ENCODE measurements at places on chromosomes 1 and 21.

GRCh38 chr1:10490286-10490970 is 15.7 kb downstream of the PEX14 start:
- DNase-seq, result no peak

- no peak for DNase-seq
These were observed 429.0 kb downstream of the KIF26B start for GRCh38 chr1:245583575-245584330.

DNA sequence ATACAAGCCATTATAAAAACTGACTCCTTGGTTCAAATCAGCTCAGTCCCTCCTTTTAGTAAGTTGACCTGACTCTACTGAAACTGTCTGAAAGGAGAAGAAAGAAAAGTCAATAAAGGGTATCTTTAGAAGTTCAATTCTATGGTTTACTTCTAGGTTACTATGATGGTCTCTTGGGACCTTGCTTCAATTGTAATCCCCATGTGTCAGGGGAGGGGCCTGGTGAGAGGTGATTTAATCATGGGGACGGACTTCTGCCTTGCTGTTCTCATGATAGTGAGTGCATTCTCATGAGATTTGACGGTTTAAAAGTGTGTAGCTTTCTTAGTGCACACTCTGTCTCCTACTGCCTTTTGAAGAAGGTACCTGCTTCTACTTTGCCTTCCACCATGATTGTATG is 31.7 kb upstream of the FNBP1L start:
- no peak for DNase-seq

DNA sequence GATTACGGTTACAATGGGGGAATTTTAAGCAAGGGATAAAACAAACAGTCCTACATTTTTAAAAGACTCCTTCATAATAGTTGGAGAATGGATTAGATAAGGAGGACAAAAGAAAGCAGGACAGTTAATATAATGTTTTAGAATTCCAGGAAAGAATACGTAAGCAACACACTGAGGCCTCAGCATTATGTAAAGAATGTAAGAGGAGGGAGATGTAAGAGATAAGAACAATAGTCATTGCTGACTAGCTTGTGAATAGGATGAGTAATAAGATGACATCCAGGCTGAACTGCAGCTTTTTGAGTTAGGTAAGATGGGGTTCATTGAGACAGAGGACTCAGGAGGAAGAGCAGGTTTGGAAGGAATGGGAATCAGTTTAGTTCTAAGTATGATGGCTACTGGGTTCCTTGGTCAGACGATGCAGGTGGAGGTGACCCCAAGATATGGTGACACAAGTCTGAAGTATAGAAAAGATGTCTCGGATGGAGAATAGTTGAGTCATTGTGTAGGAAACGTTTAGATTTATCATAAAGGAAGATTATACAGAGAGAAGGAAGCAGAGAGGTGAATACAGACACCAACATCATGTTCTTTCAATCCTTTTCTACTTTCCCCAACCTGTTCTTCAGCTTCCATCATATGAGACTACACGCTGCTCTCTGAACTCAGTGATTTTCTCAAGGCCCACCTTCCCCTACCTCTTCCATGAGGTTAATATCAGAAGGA is 372.8 kb downstream of the PTBP2 start:
- DNase-seq, result no peak

DNA sequence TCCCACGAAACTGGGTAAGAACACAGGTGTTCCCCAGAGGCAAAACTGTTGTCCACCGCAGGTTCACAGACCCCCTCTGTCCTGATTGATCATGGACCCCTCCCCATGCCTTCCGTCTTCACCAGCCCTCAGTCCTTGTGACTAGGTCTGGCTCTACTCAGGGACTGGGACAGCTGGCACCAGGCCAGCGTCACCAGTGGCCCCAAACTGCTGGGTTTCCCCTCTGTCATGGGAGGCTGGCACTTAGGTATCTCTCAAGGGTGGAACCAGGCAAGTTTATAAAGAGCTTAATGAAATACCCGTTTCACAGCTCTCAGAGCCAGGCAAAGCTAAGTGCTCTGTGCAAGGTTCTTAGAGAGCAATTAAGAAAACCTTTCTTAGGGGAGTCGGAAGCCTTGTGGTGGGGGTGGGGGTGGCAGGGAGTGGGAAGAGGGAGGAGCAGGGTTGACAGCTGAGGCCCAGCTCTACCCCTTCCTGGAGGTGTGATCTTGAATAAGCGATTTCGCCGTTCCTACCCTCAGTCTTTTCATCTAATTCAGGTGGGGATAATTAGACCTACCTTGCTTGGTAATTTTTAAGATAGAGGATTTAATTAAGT is 35.0 kb upstream of the IFNLR1 start:
- no peak for DNase-seq

DNA sequence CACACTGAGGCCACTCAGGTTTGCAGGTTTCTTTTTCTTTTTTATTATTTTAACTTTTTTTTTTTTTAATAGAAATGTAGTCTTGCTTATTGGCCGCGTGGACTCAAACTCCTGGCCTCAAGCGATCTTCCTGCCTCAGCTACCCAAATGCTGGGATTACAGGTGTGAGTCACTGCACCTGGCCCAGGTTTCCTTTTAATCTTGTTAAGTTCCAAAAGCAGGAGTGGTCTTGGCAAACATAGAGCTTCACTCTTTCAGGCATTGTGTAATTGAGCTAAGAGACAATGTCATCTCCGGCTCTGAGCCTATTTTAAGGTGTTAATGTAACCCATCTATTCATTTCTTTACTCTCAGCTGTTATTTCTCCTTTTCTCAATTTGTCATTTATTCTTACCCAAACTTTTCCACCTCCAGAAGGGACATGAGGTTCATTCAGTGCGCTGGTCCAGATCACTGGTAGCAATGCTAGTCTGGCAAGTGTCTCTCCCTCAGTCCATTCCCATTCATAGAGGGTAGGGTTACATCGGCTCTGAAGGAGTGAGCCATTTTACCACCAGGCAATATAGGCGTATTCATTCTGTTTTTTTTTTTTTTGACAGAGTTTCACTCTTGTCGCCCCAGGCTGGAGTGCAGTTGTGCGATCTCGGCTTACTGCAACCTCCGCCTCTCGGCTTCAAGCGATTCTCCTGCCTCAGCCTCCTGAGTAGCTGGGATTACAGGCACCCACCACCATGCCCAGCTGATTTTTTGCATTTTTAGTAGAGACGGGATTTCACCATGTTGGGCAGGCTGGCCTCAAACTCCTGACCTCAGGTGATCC is 11.3 kb upstream of the MFSD2A start:
- DNase-seq, result no peak

DNA sequence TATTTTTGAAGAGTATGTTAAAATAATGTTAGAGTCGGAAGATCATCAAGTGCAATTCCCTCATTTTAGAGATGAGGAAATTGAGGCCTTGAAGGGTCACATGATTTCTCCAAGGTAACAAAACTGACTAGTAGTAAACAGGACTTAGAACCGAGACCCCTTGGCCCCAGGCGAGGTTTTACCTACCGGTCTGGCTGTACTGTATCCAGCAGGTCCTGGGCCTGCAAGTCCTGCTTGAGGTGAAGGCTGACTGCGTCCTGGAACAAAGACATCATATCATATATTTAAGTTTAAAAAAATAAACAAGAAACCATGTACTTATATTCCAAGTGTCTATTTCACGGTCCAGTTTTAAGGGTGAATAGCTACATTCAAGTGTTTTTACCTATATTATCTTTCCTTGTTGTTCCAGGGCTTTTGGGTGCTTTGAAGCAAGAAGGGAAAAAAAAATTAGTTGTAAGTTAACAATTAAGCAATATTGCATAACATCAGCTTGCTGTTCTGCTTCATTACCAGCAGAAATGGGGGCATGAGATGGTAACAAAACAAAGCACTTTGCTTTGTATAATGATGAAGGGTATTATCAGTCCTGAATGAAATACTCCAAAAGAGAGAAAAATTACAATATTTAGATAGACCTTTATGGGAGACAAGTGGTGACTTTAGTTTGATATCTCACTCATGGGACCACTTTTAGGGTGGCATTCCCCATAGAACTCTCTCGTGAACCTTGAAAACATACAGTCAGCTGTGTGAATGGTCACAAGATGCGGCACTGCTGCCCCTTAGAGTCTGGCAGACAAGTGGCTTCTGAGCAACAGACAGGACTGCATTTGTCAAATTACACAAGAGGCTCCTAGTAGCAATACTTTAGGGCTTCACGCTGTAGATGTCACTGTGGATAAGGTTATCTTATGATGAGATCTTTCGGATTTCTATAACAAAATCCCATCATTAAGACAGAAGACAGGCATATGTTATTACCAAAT is 29.8 kb upstream of the CFAP298 start:
- no peak for DNase-seq

- DNase-seq, result no peak
These were observed 233.9 kb upstream of the SNX7 start for GRCh38 chr1:98427664-98428063.

DNA sequence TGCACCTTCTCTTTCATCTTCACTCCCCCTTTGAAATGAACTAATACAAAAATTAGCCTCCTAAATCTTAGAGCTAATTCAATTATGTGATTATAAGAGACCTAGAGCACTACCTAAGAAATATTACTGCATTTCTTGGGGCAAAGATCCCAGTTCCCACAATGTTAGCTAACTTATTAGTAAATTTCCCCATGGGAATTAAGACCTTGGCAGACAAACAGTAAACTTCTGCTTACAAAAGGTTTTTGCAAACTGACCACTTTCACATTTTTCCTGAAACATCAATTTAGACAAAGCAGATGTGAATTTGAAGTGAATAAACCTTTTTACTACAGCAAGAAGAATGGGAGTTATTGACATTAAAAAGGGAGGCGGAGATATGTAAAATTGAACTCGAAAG is 34.6 kb upstream of the LHX8 start:
- DNase-seq, result no peak

- no peak for DNase-seq
These were observed 36.0 kb downstream of the ZNF281 start for GRCh38 chr1:200373811-200374231.

GRCh38 chr21:46156678-46157077 is 1.3 kb upstream of the FTCD start:
- no peak for DNase-seq

DNA sequence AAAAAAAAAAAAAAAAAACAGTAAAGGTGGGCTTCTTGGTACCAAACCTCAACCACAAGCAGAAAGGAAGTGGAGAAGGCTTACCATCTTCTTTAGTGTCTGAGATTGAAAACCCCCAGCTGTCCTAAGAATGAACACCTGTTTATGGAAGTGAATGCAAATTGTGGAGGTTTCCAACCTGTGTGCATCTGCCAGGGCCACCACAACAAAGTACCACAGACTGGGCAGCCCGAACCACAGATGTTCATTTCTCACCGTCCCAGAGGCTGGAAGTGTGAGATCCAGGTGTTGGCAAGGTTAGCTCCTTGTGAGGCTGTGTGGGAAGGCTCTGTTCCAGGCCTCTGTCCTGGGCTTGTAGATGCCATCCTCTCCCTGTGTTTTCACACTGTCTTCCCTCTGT is 348.7 kb downstream of the SETD4 start:
- no peak for DNase-seq

DNA sequence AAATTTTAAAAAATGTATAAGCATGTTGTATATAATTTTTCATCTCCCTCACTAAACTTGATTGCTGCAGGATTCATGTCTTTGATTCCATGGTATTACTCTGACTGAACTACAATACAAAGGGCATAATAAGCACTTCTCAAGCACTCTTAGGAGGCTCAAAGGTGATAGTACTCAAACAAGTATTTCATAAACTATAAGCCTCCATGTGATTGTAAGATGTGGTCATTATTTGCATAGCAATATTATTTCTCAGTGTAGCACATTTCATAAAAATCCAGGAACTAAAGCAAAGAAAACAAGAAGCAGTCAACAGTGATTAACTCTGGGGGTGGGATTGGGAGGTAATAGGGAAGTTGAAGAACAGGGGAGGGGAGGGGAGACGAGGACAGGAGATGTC is 106.2 kb upstream of the DPT start:
- DNase-seq, result no peak

GRCh38 chr1:4027492-4028138 is 127.5 kb upstream of the C1orf174 start:
- DNase-seq, result no peak

- no peak for DNase-seq
These were observed 14.8 kb upstream of the GPR88 start for GRCh38 chr1:100523038-100523652.

DNA sequence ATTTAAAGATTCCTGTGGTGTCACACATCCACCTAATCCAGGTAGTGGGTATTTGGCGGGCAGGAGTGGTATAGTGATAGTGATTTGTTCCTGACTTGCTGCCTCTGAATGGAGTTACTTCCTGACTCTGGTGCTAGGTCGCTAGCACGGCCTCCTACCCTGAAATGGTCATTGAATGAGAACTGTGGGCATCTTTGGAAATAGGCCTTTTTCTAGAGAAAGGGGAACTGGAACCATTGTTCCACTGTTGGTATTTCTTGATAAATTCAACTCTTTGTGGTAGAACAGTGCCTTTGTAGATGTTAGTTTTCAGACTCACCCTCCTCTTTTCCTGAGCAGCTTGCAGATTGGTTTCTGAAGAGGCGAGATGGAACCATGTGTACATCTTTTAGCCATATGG is 1.5 kb downstream of the QSOX1 start:
- DNase-seq, result no peak

GRCh38 chr1:97202481-97203380 is 481.1 kb downstream of the PTBP2 start:
- DNase-seq, result no peak

DNA sequence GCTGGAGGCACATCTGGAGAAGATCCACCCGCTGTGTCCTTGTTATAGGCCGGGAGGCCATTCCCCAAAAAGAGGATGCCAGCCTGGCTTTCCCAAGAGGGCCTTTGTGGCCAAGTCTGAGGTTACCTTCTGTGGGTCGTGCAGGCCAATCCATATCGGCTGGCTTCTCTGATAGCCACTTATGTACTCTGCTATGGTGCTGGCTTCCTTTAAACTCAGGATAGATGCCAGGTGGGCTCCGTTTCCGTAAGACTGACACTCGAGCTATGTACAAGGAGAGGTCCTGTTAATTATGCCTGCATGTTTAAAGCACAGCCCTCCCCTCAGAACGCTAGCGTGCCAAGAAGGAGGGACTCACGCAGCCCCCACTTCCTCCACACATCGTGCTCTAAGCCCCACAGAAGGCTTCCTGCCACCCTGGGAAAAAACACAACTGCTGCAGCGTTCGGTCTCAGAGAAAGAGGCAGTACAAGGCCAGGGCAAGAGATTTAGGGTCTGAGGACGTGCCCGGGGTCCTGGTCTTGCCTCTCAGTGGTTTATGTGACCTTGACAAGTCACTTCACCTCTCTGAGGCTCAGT is 11.6 kb downstream of the REG4 start:
- no peak for DNase-seq

- peak; percentile 28 for DNase-seq
These were observed 5.0 kb downstream of the GCLM start for GRCh38 chr1:93904228-93904627.
